Activated CD4-positive, alpha-beta T cell treated with anti-CD3 and anti-CD28 coated beads for 36 hours (primary cell): ENCODE measurements at places on chromosomes 5 and 9. TPM values are rescaled to one million over a fixed set of nuclear protein-coding genes. Genes with fewer than 3 reads are reported as not detected.

GRCh38 chr9:88173378-88173999 lies 35.2 kb upstream of the SPATA31C2 start:
- no peaks in the 10 kb centered on the region for H3K36me3 ChIP-seq
- peaks cover 4% of the 10 kb centered on the region for H3K27me3 ChIP-seq
- H3K4me3 ChIP-seq = no peak overlapping the region

DNA sequence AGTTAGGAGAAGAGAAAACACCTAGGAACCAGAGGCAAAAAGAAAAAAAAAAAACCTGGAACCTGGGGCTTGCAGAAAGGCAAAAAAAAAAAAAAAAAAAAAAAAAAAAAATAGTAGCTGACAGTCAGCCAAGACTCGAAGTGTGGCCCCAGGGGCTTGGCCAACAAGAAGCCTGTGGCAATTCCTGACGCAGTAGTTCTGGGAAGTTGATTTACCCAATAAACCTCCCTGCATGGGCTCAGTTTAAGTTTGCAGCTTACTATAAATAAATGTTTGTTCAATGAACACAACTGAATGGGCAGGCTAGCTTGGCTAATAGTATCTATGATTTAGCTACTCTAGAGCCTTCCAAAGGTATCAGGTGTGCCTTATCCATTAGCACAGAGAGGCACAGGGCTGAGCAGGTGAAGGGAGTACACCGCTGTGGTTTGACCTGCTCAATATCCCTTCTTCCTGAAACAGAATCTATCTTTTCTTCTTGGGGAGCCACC lies 21.3 kb upstream of the GLRX start:
- DNase-seq = no peak
- H3K27ac ChIP-seq = peak overlapping the region; percentile 85
- H3K36me3 ChIP-seq = no peaks in the 10 kb centered on the region
- peaks cover 2% of the 10 kb centered on the region for H3K27me3 ChIP-seq
- H3K4me3 ChIP-seq = no peak overlapping the region

Gene FBXW11
- 39.5 TPM for total RNA-seq

DNA sequence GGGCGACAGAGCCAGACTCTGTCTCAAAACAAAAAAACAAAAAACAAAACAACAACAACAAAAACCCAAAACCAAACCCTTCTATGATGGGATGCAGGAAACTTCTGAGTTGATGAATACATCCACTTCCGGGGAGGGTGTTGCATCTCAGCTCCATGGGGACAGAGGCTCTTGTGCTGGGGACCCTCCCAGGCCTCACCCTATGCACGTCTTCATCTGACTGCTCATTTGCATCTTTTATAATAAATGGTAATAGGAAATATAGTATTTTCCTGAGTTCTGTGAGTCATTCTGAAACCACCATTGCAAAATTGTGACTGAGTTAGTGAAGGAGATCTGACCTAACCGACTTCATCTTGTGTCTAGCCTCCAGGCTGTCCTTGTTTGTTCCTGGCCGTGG lies 109.5 kb upstream of the SLC28A3 start:
- H3K36me3 ChIP-seq = no peaks in the 10 kb centered on the region
- H3K4me1 ChIP-seq = no peaks in the 10 kb centered on the region
- H3K27me3 ChIP-seq = no peaks in the 10 kb centered on the region
- H3K27ac ChIP-seq = no peak overlapping the region
- H3K4me3 ChIP-seq = no peak overlapping the region

DNA sequence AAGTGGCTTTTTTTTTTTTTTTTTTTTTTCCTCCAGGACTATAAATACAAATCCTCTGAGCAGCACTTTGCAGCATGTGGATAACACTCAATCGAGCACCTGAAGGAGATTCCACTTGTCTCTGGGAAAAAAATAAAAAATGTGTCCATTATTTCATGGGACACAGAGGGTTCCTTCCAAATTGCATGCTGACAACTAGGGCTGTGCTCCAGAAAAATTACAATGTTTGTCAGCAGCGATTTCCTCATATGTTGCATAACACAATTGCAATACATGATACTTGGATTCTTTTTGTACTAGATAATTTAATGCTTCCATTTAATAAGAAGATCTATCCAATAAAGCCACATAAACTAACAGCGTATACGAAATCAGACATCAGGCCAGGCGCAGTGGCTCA lies 84.4 kb downstream of the CDH18 start:
- H3K4me3 ChIP-seq = no peak overlapping the region
- H3K36me3 ChIP-seq = no peaks in the 10 kb centered on the region
- H3K27me3 ChIP-seq = no peaks in the 10 kb centered on the region

GRCh38 chr5:96729156-96729555 lies 67.0 kb downstream of the CAST start:
- peaks cover 11% of the 10 kb centered on the region for H3K36me3 ChIP-seq
- no peak overlapping the region for H3K4me3 ChIP-seq
- no peak for DNase-seq
- H3K27ac ChIP-seq = no peak overlapping the region

Gene EFCAB9
- total RNA-seq = not detected

GRCh38 chr9:3968891-3969290 lies 331.0 kb downstream of the GLIS3 start:
- H3K27me3 ChIP-seq = peaks cover 10% of the 10 kb centered on the region
- H3K27ac ChIP-seq = no peak overlapping the region
- H3K36me3 ChIP-seq = no peaks in the 10 kb centered on the region
- no peak overlapping the region for H3K4me3 ChIP-seq

Gene CCDC183
- total RNA-seq = 0.47 TPM

DNA sequence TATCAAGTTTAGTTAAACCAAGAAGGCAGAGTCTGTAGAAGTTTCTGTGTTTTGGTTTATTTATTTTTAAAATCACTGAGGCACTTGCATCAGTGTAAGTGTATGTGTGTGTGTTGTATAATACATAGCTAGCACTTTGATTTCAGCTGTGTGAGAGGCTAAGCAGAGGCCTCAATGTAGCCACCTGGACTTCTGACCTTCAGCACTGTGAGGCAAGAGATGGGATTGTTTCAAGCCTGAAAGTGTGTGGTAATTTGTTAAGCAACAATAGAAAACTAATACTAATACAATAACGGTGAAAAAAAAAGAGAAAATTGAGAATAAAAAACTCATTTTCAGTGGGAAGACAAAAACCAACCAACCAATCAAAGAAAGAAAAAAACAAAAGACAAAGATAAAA lies 327.3 kb downstream of the CDH18 start:
- H3K4me1 ChIP-seq = no peaks in the 10 kb centered on the region
- H3K27ac ChIP-seq = no peak overlapping the region
- no peak for DNase-seq

Gene TJP2
- total RNA-seq = 8.4 TPM

GRCh38 chr5:149749481-149750365 lies 19.6 kb downstream of the PPARGC1B start:
- peaks cover 17% of the 10 kb centered on the region for H3K4me1 ChIP-seq
- no peak overlapping the region for H3K4me3 ChIP-seq
- H3K27ac ChIP-seq = no peak overlapping the region
- H3K36me3 ChIP-seq = no peaks in the 10 kb centered on the region

- no peaks in the 10 kb centered on the region for H3K4me1 ChIP-seq
- no peaks in the 10 kb centered on the region for H3K27me3 ChIP-seq
- DNase-seq = no peak
- no peak overlapping the region for H3K27ac ChIP-seq
- no peak overlapping the region for H3K4me3 ChIP-seq
Measured at GRCh38 chr5:21895766-21896350, 957.3 kb downstream of the CDH12 start.

GRCh38 chr9:3809724-3810123 lies 283.9 kb upstream of the RFX3 start:
- H3K4me3 ChIP-seq = no peak overlapping the region
- no peaks in the 10 kb centered on the region for H3K4me1 ChIP-seq
- DNase-seq = no peak
- no peak overlapping the region for H3K27ac ChIP-seq

Gene TCERG1
- 132 TPM for total RNA-seq

Gene SH3GL2
- not detected for total RNA-seq
